8988T (cell line): ENCODE measurements at places on chromosomes 12 and 14.

GRCh38 chr14:103880348-103881267, 33.2 kb upstream of the PPP1R13B start:
- no peak for DNase-seq

- no peak for DNase-seq
Observed at GRCh38 chr12:6065863-6066199, 58.6 kb downstream of the VWF start.

- DNase-seq = no peak
Observed at GRCh38 chr12:75714462-75715322, 203.3 kb upstream of the KRR1 start.

DNA sequence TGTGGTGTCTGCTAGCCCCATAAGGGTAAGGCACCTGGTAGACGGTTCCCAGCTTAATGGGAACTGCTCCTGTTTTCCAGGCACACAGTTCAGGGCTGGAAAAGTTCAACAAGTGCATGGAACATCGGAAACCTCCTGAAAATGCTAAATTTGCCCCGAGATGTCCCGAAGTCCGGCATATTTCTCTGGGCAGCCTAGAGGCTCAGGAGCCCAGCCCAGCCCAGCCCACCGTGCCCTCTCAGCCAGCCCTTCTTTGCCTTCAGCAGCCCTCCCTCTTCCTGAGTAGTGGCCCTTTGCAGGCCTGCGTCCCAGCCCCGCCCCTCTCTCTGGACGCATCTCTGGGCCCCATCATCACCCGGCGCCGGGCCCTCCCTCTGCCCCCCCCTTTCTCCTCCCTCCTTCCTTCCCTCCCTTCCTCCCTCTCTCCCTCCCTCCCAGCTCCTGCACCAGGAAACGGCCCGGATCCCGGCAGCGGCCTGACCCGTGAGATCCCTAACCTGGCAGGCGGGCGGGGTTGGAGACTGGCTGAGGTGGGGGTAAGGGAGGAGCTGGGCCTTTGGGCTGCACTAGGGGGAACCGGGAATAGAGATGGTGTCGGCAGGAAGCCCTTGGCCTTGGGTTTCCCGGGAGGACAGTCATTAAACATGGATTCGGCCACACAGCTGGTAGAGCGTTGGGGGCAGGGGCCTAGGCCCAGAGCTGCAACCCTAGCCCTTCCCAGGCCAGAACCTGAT, at the start of gene BCL2L2:
Gene BCL2L2, plus strand, starts transcription at position 422 of the 734 bp plus-strand sequence. CDS start 935 bp downstream, outside the sequence.
- DNase-seq = peak; percentile 55

DNA sequence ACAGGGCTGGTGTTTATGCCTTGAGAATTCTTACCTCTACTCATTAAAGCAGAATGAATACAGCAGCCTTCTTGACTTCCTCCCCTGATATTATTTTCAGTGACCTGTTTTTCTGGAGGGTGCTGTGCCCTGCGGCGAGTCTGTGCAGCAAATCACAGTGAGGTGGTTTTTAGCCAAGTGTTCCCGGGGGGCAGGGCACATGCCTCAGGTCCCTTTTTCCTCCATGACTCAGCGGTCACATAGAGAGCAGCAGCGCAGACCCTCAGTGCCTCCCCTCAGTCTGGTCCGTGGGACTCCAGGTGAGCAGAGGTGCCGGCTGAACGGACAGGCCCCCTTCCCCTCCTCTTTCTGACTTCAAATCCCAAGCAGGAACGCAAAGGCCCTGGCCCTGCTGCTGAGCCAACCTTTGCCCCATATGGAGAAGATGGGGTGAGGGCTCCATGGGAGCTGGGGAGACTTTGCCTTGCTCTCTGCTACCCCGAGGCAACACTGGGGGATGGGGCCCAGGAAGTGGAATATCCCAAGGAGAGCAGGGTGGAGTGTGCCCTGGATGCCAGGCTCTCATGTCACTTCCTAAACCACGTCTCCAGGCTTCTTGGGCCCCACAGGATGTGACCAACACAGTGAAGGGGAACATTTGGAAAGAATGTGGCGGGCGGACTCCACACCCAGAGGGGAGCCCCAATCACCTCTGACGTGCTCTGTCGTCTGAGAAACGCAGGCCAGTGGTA, 90.0 kb downstream of the DHRS2 start:
- no peak for DNase-seq

- peak; percentile 99 for DNase-seq
Observed at GRCh38 chr12:47773062-47773857, at the start of gene SLC48A1. Gene SLC48A1, plus strand, starts transcription at chr12:47773238. Its CDS starts 67 bp downstream, at chr12:47773305.

- DNase-seq = no peak
Observed at GRCh38 chr12:54959291-54960018, 25.1 kb downstream of the TESPA1 start.

- DNase-seq = peak; percentile 79
Observed at GRCh38 chr12:130775953-130776856, 60.1 kb upstream of the RIMBP2 start.

DNA sequence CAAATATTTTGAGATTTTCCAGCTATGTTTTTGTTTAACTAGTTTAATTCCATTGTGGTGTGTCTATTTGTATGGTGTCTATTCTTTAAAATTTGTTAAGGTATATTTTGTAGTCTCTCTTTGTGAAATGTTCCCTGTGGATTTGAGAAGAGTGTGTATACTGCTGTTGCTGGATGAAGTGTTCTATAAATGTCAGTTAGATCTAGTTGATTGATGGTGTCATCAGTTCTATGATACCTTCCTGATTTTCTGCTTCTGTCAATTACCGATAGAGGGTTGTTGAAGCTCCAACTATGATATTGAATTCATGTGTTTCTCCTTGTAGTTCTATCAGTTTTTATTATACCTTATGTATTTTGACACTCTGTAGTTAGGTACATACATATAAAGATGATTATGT, 53.1 kb downstream of the FUT8 start:
- no peak for DNase-seq

DNA sequence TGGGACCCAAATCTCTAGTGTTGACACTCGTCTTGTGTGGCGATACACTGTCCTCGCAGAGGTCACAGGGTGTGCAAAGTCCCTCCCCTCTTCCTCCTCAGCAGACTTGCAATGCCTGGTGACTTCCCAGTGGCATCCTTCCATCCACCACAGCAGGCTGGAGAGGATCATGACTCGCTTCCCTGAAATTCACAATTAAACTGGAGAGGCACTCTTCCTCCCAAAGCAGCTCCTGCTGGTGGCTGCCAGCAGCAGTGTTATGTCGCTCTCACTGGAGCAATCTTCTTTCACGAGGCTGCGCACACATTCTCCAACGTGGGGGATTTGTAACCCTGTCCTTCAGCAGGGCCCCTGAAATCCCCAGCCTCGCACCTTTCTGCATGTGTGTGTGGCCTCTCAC, 145.2 kb upstream of the TMCC3 start:
- DNase-seq = peak; percentile 16

DNA sequence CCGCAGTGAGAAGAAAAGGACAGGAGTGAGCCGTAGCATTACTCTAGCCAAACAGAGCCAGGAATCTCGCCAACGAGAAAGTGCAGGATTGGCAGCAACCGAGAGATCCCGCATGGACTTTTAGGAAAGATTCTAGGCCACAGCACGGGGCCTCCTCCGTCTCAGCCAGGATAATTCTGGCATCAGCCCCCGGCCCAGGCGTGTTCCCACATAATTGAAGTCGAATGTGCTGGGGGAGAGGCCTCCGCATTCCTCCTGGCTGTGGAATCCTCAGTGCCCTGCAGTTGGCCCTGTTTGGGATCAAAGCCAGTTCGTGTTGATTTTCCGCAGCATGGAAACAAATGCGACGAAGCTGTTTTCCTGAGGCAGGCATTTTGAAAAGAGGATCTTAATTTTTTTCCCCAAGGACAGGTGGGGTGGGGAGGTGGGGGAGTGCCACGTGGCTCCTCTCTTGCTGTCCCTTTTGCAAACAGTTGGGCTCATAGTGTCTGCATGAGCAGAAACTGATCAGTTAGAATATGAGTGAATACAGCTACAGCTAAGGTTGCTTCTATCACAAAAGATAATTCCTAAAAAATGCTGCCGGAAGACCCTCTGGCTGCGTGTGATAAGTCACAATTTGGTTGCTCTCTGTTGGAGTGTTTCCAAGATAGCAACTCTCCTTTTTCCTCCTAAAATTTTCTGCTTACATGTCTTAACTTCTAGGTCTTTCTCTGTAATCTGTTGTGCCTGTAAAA, 37.3 kb upstream of the ATXN2 start:
- DNase-seq = no peak

DNA sequence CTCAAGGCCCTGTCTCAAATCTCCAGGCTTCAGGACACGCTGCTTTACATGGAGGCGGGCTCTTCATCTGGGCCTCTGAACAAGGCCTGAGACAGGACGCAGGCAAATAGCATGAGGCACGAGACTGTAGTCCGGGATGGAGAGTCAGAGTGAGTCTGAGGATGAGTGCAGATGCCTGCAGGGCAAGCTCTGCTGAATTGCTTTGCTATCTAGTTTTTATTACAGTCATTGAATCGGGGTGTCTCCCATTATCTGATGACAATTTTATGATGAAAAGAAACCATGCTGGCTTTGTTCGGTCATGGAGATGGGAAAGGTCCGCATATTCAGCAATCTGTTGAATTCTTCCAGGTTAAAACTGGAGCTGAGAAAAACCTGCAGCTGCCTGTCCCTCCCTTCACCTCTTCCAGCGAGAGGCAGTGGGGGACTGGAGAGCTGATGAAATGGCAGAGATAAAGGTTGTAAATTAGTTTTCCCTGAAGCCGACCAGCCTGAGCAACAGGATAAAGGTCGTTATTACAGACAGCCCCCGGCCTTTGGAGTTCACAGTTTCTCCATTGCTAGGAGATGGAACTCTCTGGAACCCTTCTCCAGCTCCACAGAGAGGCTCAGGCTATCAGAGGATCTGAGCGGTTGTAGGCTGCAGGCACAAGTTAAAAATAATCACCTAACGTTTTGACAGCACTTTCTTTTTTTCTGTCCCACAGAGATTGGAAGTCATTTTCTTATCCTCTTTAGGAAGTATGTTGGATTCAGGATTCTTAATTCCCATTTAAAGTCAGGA, 1.3 kb upstream of the ADGRD1 start:
- DNase-seq = no peak

DNA sequence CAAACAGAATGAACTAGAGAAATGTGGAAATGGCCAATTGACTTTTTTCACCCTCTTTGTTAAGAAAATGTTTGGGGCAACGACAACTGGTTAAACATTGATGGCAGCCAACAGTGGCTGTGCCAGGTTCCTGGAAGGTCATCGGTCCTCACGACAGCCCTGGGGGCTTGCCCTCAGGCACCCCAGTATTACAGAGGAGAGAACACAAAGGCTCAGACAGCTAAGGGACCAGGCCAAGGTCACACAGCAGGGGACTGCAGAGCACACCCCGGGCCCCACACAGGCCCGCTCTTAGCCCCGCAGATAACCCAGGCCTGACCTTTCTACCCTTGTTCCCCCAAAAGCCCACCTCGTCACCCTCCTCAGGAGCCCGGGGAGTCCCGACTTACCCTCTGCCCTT, 1.3 kb downstream of the TRPV4 start:
- DNase-seq = no peak

DNA sequence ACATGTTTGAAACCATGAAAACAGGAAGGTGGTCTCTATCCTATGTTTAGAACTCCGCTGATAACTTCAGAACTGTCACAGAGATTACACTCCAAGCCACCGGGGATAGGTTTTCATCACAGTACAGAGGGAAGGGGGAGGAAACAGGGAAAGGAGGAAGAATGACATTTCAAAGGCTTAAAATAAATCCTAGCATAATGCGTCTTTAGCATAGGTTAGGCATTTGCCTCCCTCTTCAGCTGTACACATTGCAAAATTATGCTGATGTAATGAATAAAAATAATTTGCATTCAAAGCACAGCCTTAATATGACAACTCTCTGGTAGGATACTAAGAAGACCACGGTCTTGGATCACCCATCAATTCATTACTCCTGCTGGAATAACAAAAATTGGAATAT, 54.3 kb upstream of the PYGL start:
- DNase-seq = no peak

DNA sequence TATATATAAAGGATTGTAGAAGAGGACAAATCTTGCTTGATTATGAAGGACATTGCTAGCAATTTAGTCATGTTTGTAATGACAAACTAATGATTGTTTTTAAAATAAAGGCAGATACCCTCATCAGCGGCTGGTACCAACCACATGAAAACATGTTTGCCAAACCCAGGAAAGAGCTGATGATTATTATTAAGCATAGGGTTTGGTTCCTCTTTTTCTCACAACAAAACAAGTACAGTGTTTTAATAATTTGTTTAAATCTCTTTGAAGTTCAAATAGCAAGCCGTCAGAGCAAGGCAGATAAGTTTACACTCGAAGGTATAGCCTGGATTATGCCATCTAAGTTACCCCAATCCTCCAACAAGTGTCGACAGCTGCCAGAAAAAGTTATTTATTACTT, 5.3 kb upstream of the SINHCAF start:
- DNase-seq = no peak

DNA sequence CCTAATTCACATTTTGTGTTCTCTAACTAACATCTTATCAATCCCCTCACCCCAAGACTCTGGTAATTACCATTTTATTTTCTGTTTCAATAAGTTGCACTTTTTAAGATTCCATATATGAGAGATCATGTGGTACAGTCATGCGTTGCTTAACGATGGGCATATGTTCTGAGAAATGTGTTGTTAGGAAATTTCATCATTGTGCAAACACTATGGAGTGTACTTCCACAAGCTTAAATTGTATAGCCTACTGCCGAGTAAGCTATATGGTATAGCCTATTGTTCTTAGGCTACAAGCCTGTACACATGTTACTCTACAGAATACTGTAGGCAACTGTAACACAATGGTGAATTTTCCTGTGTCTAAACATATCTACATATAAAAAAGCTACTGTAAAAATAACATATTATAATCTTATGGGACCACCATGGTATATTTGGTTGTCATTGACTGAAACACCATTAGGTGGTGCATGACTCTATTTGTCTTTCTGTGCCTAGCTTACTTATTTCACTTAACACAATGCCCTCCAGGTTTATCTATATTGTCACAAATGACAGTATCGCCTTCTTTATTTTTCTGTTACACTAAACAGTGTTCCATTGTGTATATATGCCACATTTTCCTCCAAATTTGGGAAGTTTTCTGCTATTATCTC, 473.4 kb upstream of the LMO3 start:
- no peak for DNase-seq

DNA sequence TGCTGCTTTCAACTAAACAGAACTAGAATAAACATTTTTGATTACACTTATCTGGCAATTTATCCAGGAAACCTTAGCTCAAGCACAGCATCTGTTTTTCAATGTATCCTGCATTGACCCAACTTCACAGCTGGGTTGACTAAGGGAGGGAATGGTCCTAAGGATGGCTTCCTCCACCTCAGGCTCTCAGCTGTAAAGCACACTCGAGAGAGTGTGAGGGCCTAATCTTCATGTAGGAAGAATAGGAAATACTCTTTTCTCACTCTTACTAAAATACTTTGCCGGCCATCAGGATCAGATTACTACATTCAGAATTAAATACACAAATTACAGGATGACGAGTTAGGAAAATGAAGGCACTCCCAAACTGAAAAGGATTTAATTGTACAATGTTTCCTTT, 7.2 kb downstream of the SETD3 start:
- DNase-seq = no peak

GRCh38 chr12:12349711-12350665, at the start of gene MANSC1:
Gene MANSC1, minus strand, starts transcription at chr12:12350242. Its CDS starts 6,928 bp downstream, at chr12:12343314.
- DNase-seq = no peak

- DNase-seq = no peak
Observed at GRCh38 chr14:39342768-39343167, 89.5 kb downstream of the FBXO33 start.
